Hepatocyte (in vitro differentiated cells): ENCODE measurements at places on chromosomes 2 and 18. TPM values are rescaled to one million over a fixed set of nuclear protein-coding genes. Genes with fewer than 3 reads are reported as not detected.

DNA sequence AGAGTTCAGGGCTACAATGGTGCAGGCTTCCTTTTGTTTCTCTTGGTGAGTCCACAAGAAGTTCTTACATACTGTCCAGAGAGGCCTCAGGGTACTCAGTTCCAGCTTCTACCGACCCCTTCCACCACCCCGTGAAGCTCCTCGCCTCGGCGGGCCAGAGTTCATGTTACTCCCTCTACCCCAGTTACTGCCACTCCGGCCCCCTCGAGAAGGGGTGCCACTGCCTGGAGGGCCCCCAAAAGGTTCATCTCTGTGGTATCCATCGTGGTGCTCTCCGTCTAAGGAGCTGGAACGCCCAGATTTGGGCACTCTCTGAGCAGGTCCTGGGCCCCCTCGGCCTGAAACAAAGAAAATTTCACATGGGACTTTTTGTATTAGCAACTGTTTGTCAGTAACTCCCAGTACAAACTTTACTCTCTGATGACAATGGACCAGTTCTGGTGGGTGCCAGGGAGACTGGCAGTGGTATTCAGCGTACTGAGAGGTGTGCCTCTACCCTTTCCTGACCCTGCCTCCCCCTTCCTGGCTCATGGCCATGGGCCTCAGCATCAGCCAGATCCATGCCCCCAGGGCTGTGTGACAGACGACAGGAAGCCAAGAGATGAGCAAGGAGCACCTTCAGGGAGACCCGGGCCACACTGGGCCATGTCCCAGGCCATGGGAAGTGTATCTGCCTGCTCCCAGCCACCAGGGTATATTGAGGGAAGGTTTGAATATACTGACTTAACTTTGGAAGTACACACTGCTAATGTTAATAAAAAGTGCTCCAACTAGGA, 5.1 kb downstream of the SFT2D3 start:
- DNase-seq: no peak

DNA sequence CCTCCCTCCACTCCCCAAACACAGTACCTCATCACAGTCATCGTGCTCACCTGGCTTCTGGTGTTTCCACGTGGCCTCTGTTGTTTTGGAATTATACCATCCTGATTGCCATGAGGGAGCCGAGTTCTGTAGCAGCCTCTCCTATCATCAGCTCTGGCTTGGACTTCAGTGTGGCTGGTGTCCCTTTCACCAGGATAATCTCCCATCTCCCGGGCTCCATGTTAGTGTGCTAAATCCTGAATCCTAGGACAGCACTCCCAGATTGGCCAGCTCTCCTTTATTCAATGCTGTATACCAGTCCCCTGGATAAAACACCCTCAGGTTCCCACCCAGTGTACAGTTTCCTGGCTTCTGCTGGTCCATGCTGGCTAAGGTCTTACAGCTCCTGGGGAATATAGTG, 53.3 kb downstream of the LONRF2 start:
- no peak for DNase-seq

- peak; percentile 89 for DNase-seq
Measured at GRCh38 chr2:64609227-64609941, 44.3 kb downstream of the SERTAD2 start.

- peak; percentile 65 for DNase-seq
Measured at GRCh38 chr2:164920430-164920829, 34.9 kb downstream of the SLC38A11 start.

- no peak for DNase-seq
Measured at GRCh38 chr18:26051843-26052242, 38.6 kb downstream of the SS18 start.

DNA sequence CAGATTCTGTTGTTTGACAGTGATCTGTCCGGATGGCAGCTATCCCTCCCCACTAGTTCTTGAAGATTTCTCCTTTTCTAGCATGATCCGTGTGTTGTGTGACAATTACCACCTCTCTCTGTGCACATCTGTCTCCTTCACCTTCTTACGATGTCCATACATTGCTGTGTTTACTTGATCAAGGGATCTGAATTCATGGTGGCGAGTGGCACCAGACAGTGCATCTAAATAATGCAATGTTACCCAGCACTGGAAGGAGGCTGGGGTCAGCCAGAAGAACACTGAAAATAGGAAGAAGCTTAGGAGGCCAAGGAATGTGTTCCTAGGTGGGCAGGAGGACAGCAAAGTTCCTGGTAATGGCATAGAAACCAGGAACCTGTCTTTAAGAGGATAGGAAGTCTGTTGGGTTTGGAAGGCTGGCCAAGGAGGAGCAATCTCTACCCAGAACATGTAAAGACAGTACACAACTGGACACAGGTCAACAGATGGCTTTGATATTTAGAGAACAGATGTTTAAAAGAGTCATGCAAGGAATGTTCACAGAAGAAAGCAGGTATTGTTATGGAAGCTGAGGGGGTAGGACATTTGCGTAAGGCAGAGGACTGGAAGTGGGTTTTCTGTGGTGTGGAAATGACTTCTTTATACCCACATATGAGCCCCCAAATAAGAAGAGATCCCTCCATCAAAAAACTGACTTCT, 126.4 kb downstream of the HRH4 start:
- DNase-seq: no peak

GRCh38 chr2:74188018-74188601, 9.4 kb upstream of the MOB1A start:
- peak; percentile 8 for DNase-seq

- DNase-seq: peak; percentile 95
Measured at GRCh38 chr2:218292048-218293014, at the start of gene TMBIM1. TMBIM1 (minus strand) TSS chr2:218292503; CDS start chr2:218282141, 10,362 bp downstream.

GRCh38 chr2:122636097-122636496, 880.6 kb downstream of the TSN start:
- DNase-seq: no peak

- no peak for DNase-seq
Measured at GRCh38 chr2:60512062-60512622, 41.3 kb downstream of the BCL11A start.

DNA sequence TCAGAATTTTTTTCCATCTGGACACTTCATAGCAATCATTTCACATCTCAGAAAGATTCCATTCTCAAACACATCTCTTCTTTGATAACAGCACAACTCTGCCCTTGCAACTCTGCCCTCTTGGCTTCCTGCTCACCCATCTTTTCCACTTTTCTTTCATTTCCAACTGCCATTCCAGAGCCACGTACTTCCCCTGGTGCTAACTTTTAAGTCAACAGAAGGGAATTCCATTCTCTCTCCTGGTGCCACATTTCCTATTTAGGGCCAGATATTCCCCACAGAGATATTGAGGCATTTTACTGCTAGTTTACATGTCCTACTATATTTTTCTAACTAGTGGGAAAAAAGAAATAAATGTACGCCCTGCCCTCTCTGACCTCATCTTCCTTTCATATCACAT, 590.2 kb downstream of the ARHGAP15 start:
- no peak for DNase-seq

GRCh38 chr2:119208791-119209203, 14.8 kb upstream of the STEAP3 start:
- DNase-seq: no peak

DNA sequence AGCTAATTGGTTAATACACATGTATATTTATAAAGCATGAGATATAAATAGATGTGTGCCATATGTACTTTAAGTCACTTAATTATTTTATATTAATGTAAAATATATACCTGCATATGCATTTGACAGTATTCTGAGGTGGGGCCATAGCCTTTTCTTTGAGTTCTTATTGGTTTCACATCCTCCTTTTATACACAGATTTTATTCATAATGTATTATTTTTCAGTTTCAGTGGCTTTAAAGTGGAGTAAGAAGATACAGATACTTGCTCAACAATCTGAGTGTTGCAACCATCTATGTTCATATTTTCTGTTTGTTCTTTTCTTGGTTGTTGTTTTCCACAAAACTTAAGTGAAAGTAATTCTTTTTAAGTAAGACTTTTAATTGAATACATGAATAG, 436.5 kb downstream of the RND3 start:
- DNase-seq: no peak

- no peak for DNase-seq
Measured at GRCh38 chr2:66985906-66986305, 411.2 kb upstream of the ETAA1 start.

GRCh38 chr18:9720327-9720726, 12.2 kb downstream of the RAB31 start:
- DNase-seq: no peak

DNA sequence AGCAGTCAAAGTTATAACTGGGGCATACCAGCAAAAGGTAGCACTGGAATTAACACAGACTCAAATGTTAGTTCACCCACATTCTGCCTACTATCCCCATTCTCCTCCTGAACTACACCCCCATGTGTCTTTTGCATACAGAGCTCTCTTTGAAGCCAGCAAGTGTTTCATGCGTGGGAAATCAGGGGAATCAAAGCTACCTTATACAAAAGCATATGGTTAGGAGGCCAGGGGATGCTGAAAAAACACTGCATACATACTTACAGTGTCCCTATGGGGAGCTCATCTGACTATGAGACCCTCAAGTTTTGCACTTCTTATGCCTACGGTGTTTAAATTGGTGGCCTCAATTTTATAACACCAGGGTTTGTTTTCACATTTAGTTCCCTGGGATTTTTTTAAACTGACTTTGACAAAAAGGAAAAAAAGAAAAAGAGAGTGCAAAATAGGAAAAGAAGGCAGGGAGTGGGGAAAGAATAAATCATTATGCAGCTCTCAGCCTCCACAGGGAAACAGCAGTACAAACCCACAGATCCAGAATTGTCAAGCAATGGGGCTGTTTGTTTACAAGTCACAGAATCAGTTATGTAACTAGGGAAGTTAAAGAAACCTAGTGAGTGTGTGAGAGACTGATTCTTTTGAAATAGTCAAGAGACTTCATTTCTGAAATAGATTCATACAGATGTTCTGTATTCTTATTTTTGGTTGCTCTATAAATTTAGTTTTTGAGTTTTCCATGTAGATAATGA, 20.1 kb upstream of the PPP3R1 start:
- no peak for DNase-seq

DNA sequence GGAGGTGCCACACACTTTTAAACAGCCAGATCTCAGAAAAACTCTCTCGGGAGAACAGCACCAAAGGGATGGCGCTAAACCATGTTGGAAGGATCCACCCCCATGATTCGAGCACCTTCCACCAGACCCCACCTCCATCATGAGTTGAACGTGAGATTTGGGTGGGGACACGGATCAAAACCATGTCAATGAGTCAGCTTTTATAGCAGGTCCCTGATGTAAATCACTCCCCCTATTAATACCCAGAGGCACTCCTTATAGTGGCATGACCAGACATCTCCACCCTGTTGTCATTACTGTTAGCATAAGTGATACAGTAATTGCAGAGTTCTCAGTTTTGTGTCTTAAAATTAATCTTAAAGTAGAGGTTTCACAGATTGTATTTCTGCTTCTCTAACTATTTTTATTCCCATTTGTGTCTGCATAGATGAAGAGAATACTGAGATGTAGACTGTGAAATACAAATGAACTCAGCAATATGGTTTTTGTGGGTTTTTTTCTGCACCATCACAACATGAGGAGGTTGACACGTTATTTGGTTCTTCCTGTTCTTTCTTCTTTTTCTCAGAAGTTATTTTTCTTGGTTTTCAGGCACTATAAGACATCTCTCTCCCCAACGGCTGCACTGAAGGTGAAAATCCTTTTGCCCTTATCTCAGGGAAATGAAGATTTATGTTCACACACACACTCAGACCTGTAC, 218.2 kb downstream of the ARL4C start:
- no peak for DNase-seq

- no peak for DNase-seq
Measured at GRCh38 chr2:106339609-106340008, 128.6 kb downstream of the RGPD3 start.

GRCh38 chr2:225112362-225113126, 70.3 kb upstream of the DOCK10 start:
- DNase-seq: no peak

DNA sequence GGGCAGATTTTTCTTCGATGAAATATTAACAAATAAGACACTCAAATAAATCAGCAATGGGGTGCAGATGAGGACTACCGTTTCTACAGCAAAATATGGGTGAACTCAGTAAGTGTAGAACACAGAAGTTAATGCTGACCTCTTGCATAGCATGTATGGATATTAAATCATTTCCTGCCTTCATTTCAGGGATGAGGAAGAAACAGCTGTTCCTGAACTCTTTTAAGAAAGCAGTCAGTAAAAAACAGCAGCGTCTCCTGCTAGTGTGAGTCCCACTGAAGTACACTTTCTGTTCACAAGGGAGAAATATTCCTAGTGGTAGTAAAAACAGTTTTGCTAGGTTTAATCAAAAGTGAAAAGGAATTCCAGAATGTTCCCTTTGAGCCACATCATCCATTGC, 379.0 kb downstream of the ZEB2 start:
- DNase-seq: no peak

DNA sequence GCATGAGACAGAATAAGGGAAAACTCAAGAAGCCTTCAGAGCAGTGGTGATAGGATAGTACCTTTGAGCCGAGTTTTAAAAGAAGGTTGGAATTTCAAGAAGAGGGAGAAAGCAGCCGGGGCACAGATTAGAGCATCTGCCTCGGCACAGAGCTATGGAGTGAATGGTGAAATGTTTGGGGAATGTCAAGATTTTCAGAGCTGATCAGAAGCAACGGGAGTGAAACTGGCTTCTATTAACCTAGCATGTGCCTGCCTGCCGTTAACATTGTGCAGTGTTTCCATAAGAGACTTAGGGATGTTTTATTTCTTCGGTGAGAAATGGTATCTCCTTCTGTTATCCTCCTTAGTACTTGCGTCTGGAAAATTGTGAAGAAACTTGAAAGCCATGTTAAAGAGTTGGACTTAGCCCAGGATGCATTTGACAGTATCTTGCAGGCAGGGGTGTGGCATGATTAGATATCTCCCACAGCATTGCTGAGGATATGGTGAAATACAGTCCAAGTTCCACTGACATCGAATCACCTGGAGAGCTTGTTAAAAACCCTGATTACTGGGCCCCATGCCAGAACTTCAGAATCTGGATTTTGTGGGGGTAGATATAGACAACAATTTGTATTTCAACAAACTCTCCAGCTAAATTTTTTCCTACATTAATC, 96.8 kb upstream of the PPP1CB start:
- DNase-seq: peak; percentile 77

DNA sequence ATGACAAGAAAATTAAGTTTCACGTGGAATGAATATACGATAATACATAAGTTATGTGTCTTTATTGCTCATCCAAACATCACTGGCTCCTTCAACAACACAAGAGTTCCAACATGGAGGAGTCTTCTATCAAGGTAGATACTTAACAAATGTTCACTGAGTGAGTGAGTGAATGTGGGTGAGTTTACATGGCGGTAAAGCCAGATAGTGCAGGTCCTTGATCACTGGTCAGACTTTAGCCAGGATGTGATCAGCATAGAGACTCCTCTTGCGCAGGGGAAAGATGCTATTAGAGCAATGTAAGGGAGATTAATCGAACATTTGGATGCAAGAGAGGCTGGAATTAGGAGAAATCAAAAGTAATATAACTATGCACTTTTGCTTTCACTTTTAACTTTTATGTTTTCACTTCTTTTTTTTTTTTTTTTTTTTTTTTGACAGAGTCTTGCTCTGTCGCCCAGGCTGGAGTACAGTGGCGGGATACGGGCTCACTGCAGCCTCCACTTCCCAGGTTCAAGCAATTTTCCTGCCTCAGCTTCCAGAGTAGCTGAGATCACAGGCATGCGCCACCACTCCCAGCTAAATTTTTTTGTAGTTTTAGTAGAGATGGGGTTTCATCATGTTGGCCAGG, 249.0 kb upstream of the ID2 start:
- DNase-seq: no peak

The IL36RN gene
- total RNA-seq: 0.12 and 0.63 TPM in 2 replicates

The COBLL1 gene
- total RNA-seq: 146 TPM in 2 replicates

The EIF2AK2 gene
- 35.6 and 38.4 TPM in 2 replicates for total RNA-seq

The STPG4 gene
- 0.72 TPM in 1 of 2 replicates, not detected in the other for total RNA-seq

The SCN7A gene
- total RNA-seq: 4.9 and 5.0 TPM in 2 replicates

The KLHL30 gene
- not detected in 2 replicates for total RNA-seq
